ENCODE measurements at places on chromosomes 13 and 19.

GRCh38 chr19:21593934-21594820 is 88.8 kb downstream of the ZNF429 start:
- no peak for DNase-seq

DNA sequence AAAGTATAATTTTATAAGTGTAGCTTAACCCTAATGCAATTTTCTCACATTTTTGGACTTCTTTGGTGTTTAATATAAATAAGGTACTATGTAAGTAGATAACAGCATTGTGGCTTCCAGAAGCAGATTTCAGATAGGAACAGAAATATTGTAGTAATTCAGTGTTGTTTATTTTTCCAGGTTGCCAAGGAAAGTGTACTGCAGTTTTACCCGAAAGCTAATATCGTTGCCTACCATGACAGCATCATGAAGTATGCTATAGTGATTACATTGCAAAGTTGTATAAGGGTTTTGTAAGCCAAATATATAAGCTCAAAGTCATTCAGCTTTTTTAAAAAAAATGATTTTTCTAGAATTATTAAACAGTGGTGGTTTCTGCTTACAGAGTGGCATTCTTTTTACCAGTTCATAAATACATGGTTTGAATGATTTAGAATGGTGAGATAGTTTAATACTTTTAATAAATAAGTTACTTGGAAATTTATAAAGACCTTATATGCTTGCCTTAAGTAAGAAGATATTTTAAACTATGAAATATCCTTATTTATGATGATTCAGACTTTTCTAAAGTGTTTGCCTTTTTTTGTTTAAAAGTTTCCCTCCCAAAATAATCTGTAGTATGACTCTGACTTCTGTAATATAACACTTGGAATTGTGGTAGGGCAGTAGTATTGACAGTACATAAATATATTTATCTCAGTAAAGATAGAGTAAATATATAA is 3.7 kb downstream of the UBA2 start:
- no peak for DNase-seq

- no peak for DNase-seq
Observed at GRCh38 chr13:32882691-32883090, 133.5 kb upstream of the KL start.

- no peak for DNase-seq
Observed at GRCh38 chr19:14425696-14426138, 6.6 kb upstream of the DDX39A start.

- DNase-seq, result peak; percentile 76
Observed at GRCh38 chr19:3544742-3545668, 6.0 kb downstream of the TEKTIP1 start.

DNA sequence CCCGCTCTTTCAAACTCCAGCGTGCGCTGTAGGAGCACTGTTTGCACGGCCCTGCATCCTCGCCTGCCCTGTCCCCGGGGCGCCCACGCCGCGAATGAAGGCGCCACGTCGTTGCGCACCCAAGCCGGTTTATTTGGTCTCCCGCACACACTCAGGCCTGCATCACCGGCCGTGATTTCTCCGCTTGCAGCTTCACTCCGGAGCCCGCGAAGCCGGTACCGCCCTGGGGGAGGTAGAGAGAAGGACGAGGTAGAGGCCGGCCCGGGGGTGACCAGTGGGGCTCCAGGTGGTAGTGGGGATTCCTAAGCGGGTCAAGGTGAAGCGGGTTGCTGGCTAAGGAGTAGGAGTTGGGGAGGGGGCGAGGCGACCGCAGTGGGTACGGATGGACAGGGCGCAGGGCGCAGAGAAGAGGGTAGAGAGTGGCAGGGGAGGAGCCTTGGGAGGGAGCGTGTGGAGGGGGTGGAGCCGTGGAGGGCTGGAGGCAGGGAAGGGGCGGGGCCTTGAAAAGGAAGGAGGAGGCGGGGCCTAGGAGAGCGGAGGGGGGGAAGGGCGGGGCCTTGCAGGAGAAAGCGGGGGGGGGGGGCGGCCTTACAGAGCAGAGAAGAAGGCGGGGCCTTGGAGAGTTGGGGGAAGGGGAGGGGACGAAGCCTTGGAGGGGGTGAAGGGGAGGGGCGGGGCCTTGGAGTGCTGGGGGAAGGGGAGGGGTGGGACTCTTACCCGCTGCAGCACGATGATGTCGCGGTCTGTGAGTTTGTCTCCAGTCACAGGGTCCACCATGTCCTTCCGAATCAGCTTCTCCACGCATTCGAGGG is 24.6 kb downstream of the NOSIP start:
- DNase-seq, result no peak

DNA sequence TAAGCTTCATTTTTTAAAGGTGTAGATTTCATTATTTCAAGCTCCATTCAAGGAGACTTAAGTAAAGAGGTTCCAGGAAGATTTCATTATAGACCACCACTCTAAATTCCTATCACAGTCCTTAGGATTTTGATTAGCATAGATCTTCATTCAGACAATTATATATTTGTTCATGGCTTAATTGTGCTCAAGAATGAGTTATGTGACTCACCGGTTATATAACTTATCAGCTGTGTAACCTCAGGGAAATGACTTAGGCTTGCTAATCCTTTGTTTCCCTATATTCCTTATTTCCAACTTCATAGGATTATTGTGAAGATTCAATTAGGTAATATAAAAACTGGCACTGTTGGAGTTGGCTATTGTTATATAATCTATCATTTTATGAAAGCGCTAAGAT is 632.8 kb upstream of the SPRY2 start:
- DNase-seq, result no peak

- no peak for DNase-seq
Observed at GRCh38 chr19:10520652-10521318, 3.5 kb upstream of the S1PR5 start.

DNA sequence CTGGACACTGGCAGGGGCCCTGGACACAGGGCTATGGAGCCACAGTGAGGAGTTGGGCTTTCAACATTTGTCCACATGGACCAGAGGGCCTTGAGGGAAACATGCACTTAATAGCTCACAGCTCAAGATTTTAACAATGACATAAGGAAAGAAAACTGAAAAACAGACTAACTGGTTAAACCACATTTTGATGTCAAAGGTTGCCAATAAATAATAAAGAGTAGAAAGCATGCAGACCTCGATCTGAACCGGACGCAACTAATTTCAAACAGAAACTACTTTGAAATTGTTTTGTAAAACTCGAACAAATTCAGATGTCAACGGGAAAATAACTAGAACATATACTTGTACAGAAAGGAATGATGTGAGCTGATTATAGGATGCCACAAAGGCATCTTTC is 15.5 kb upstream of the ZNF888 start:
- no peak for DNase-seq

DNA sequence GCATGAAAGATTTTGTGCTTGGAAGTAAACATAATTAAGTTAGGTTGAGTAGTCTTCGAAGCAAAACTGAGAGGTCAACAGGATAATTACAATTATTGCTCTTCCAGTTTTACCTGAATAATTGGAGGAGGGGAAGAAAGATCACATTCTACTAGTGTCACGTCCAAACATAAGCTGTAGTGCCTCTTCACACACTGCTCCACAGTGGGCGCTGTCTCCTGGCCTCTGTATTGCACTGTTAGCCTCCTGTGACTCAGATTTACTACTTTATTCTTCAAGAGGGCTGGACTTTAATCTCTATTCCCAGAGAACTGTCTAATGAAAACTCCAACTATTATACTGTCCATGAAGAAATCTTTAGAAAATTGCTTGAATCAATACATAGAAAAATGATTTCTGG is 62.9 kb downstream of the TRPC4 start:
- DNase-seq, result no peak

DNA sequence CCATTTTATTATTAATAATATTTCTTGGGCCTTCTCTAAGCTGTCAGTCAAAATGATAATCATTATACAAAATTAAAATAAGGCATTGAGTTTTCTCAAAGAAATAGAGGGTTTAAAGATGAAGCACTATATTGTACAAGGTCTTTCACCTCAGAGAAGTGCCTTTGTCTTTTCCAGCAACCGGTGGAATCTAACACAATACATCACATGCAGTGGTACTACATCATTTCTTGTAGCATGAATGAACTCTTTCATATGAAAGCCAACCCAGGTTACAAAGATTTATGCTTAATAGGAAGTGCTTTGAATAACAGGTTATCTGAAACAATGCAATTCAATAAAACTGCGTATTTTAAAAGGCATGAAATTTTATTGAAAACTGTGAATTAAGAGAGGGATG is 1620.8 kb downstream of the PCDH9 start:
- DNase-seq, result no peak

DNA sequence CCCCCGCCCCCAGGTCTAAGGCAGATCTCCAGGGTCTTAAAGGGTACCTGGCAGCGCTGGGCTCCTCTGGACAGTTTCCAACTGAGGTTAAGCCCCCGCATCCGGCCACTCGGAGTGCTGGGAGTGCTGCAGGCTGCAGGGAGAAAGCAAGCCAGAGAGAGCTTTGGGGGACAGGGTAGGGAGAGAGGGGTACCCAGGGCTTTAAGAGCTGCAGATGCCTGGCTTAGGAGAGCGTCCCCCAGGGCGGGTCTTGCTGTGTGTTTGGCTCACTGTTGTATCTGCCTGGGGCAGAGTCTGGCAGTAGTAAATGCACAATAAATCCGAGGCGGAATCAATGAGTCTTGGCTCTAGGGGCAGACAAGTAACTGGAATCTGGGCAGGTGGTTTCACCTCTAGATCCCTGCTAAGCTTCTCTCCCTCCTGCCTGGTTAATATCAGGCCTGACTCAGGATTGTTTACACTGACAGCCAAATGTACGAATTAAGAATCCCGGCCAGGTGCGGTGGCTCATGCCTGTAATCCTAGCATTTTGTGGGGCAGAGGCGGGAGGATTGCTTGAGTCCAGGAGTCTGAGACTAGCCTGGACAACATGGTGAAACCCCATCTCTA is 798 bp upstream of the COX6B2 start:
- no peak for DNase-seq

GRCh38 chr13:30584051-30584731 is 33.5 kb upstream of the USPL1 start:
- DNase-seq, result no peak

DNA sequence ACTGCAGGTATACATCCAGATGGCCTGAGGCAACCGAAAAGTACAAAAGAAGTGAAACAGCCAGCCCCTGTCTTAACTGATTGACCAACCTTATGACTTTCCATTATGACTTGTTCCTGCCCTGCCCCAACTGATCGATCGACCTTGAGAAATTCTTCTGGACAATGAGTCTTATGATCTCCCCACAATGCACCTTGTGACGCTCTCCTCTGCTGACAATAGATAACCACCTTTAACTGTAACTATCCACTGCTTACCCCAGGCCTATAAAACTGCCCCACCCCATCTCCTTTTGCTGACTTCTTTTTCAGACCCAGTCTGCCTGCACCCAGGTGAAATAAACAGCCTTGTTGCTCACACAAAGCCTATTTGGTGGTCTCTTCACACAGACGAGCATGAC is 11.2 kb downstream of the ZNF83 start:
- no peak for DNase-seq

GRCh38 chr13:42039457-42039945 is 8.9 kb upstream of the DGKH start:
- DNase-seq, result no peak

DNA sequence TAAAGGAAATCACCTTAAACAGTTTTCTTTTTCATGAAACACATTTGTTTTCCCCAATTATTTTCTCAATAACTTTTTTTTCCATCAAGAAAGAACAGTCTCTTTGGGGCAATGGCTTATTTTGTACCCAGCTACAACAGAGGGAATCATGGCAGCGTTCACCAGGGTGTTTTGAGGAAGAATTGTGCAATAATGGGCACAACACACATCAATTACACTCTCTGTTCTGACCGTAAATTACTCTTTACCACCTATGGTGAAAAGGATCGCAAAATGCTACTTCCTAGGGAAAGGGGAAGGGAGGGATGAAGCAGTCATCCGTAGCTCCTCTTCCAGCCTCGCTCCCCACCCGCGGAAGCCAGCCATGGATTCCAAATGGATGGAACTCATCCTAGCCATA is 38.6 kb downstream of the TMTC4 start:
- no peak for DNase-seq

DNA sequence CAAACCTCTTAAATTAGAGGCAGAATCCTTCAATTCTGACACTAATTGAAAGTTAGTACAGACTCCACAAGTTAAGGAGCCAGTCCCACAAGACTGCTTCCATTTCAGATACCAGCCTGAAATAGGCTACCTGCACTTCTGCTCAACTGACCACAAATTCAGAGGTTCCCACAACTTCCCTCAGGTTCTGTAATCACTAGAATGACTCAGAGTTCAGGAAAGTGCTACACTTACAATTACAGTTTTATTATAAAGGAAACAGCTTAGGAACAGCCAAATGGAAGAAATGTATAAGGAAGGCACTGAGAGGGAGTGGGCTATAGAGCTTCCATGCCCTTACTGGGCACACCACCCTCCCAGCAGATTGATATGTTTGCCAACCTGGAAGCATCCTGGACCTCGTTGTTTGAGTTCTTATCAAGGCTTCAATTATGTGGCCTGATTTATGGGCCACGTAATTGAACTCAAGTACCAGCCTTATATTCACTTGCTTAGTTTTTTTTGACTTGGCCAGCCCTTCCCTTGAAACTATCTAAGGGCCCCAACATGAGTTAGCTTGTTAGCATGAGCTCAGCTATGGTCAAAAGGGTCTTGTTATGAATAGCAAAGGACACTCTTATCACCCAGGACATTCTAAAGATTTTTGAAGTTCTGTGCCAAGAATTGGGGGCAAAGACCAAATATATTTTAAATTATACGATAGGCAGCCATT is 25.9 kb downstream of the NBEA start:
- DNase-seq, result no peak

GRCh38 chr13:42149136-42149535 is 100.7 kb downstream of the DGKH start:
- DNase-seq, result no peak

- DNase-seq, result no peak
Observed at GRCh38 chr13:47213047-47213446, 316.2 kb upstream of the HTR2A start.

DNA sequence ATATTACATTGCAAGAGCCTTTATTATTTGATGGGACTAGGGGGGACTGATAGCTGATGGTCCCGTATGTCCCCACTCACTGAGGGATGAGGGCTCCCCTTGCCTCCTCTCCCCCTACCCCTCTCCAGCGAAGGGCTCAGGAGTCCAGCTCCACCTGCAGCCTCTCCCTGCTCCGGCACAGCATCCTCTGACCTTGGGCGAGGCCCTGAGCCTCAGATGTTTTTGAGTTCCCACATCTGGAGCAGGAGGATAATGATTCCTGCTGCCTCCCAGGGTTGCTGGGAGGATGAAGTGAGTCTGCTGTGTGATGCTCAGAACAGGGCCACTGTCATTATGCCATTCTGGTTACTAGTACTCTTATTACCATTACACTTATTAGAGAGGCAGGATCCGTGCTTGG is 15.0 kb downstream of the PAK4 start:
- DNase-seq, result no peak

DNA sequence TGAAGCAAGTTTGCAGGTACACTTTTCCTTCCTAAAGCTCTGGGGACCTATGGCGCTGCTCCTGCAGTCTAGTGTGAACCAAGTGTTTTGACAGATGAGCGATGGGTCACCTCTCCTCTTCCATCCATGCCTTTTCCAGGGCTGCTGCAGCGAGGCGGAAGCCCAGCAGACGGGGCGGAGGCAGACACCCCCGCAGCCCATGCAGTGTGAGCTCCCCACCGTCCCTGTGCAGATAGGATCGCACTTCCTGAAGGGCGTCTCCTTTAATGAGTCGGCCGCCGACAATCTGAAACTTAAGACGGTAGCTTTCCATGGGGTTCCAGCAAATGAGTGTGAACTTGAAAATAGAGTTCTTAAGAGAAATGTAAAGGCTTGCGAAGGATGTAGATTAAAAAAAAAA is 37.1 kb upstream of the GPI start:
- no peak for DNase-seq
